HCT116 (cell line): ENCODE measurements at places on chromosomes 7 and 10. TPM values are rescaled to one million over a fixed set of nuclear protein-coding genes. Genes with fewer than 3 reads are reported as not detected.

The FGL2 gene
- total RNA-seq, result not detected

GRCh38 chr10:17219024-17219423 is 9.0 kb upstream of the VIM start:
- no peak for DNase-seq
- H3K4me3 ChIP-seq, result no peak overlapping the region
- H3K4me1 ChIP-seq, result peaks cover 29% of the 10 kb centered on the region
- H3K36me3 ChIP-seq, result no peaks in the 10 kb centered on the region
- H3K27ac ChIP-seq, result no peak overlapping the region

The RBM20 gene
- total RNA-seq, result 2.0 TPM

- no peak overlapping the region for H3K4me3 ChIP-seq
- no peaks in the 10 kb centered on the region for H3K4me1 ChIP-seq
- H3K27me3 ChIP-seq, result no peaks in the 10 kb centered on the region
Measured at GRCh38 chr10:31340343-31340742, 21.3 kb downstream of the ZEB1 start.

DNA sequence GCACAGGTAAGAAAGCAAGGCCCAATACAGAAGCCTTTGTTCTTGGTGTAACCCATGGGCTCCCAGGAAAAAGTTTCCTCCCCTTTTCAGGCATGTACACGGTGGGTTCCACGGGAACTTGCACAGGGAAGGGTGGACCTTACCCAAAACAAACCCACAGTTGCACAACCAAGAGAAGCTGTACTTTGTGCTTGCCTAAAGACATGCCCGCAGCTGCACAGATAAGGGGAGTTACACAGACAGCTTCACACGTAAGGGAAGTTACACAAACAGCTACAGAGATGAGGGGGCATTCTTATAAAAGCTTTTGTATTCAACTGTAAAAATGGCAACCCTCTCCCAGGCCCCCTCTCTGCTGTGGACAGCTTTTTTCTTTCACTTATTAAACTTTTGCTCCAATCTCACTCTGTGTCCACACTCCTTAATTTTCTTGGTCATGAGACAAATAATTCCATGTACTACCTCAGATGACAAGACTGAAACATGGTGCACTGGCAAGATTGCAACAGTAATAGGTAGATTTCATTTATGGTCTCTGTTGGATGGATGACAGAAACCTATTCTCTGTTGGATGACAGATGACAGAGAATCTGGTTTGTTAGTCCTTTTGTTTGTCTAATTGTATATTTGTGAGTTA is 72.9 kb downstream of the ATE1 start:
- H3K36me3 ChIP-seq, result no peaks in the 10 kb centered on the region
- no peaks in the 10 kb centered on the region for H3K27me3 ChIP-seq
- H3K27ac ChIP-seq, result no peak overlapping the region
- no peak overlapping the region for H3K4me3 ChIP-seq
- H3K4me1 ChIP-seq, result no peaks in the 10 kb centered on the region
- DNase-seq, result no peak

The AKR1C4 gene
- total RNA-seq, result not detected

DNA sequence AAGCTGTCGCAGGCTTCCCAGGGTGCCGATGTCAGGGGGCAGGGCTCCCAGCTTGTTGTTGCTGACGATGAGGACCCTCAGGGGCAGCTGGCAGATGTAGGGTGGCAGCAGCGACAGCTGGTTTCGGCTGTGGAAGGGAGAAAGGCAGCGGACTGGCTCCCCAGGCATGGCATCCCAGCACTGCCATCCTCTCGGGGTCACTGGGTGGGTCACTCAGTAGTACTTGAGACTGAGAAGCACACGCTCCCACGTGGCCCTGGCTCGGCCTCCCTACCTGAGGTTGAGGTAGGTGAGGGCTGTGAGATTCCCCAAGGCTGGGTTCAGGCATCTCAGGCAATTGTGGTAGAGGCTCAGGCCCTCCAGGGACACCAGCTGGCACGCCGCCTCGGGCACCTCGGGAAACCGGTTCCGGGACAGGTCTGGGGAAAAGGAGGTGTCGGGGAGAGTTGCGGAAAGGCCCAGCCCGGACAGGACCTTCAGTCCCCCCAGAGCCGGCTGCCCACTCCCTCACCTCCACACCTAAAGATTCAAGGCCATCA is 3.8 kb downstream of the LRCH4 start:
- no peak overlapping the region for H3K4me3 ChIP-seq
- no peak overlapping the region for H3K27ac ChIP-seq
- no peak for DNase-seq
- H3K36me3 ChIP-seq, result peaks cover 8% of the 10 kb centered on the region

The CCDC71L gene
- total RNA-seq, result 21.1 TPM

GRCh38 chr7:17099083-17099973 is 199.1 kb upstream of the AHR start:
- no peaks in the 10 kb centered on the region for H3K36me3 ChIP-seq
- peaks cover 26% of the 10 kb centered on the region; the same call in 1 of the 2 replicates for H3K4me1 ChIP-seq
- no peaks in the 10 kb centered on the region for H3K27me3 ChIP-seq
- no peak overlapping the region for H3K27ac ChIP-seq
- DNase-seq, result peak; percentile 69

- no peaks in the 10 kb centered on the region for H3K36me3 ChIP-seq
- H3K4me3 ChIP-seq, result no peak overlapping the region
- H3K4me1 ChIP-seq, result peaks cover 7% of the 10 kb centered on the region; the same call in 1 of the 2 replicates
- no peaks in the 10 kb centered on the region for H3K27me3 ChIP-seq
Measured at GRCh38 chr7:128380483-128381106, 19.1 kb upstream of the PRRT4 start.

GRCh38 chr10:72515455-72515854 is 110.4 kb downstream of the MICU1 start:
- no peak overlapping the region for H3K27ac ChIP-seq
- H3K4me3 ChIP-seq, result no peak overlapping the region
- H3K36me3 ChIP-seq, result no peaks in the 10 kb centered on the region
- H3K27me3 ChIP-seq, result no peaks in the 10 kb centered on the region
